ENCODE measurements at places on chromosomes 4 and X. TPM values are rescaled to one million over a fixed set of nuclear protein-coding genes. Genes with fewer than 3 reads are reported as not detected.

TMEM150C gene
- not detected for total RNA-seq

USP17L10 gene
- not detected for total RNA-seq

LEF1 gene
- 131 TPM for total RNA-seq

ETDA gene
- total RNA-seq = not detected

SULT1E1 gene
- total RNA-seq = not detected

GPRIN3 gene
- total RNA-seq = 26.8 TPM

SUPT20HL2 gene
- 0.09 TPM for total RNA-seq

EDA gene
- 1.2 TPM for total RNA-seq

IL9R gene
- total RNA-seq = 8.5 TPM

HTATSF1 gene
- total RNA-seq = 55.1 TPM

FSTL5 gene
- total RNA-seq = not detected

- H3K4me1 ChIP-seq = no peaks in the 10 kb centered on the region
These were observed 2.4 kb upstream of the CTAG2 start for GRCh38 chrX:154655786-154656185.

- DNase-seq = no peak
- H3K27me3 ChIP-seq = no peaks in the 10 kb centered on the region
- no peaks in the 10 kb centered on the region for H3K4me1 ChIP-seq
- H3K36me3 ChIP-seq = no peaks in the 10 kb centered on the region
- no peak overlapping the region for H3K4me3 ChIP-seq
These were observed 131.2 kb upstream of the KIT start for GRCh38 chr4:54526560-54526959.

DNA sequence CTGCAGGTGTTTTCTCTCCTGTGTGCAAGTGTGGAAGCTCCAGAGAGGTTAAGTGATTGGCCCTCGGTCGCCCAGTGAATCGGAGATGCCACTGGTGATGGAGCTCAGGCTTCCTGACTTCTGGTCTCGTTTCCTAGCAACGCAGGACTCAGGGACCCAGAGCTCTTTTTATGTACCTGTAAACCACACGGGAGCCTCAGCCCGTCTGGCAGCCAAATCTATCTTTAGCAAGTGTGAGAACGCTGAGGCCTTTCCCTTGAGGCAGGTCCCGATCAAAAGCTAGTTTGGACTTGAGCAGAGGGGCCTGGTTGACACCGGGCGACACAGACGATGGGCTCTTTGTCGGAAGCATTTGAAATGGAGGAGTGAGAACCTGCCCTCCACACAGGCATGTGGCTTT, 116.8 kb downstream of the SORCS2 start:
- no peak for DNase-seq
- no peak overlapping the region for H3K27ac ChIP-seq
- no peaks in the 10 kb centered on the region for H3K36me3 ChIP-seq
- no peaks in the 10 kb centered on the region for H3K27me3 ChIP-seq
- no peaks in the 10 kb centered on the region for H3K4me1 ChIP-seq

DNA sequence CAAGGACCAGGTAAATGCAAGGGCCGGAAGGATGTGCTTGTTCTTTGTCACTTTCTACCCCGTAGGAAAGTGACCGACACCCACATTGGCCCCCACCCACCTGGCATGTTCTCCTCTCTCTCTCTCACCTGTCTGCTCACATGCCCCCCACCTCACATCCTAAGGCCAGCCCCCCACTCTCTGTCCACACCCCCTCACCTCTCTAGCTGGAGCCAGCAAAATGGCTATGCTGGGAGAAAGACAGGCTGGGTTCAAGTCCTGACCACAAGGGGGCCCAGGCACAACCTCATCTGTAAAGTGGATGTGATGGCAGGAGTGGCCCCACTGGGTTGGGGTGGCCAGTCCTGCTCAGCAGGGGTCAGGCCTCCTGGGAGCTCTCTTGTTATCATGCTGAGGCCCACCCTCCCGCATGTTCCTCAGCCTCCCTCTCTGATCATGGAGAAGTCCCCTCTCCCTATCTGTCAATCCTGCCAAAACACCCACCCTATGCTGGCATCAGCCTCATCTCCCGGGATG, 1.7 kb upstream of the PPP2R2C start:
- peaks cover 36% of the 10 kb centered on the region for H3K27me3 ChIP-seq
- no peak for DNase-seq
- no peaks in the 10 kb centered on the region for H3K4me1 ChIP-seq
- no peaks in the 10 kb centered on the region for H3K36me3 ChIP-seq
- no peak overlapping the region for H3K27ac ChIP-seq
- H3K4me3 ChIP-seq = no peak overlapping the region

DNA sequence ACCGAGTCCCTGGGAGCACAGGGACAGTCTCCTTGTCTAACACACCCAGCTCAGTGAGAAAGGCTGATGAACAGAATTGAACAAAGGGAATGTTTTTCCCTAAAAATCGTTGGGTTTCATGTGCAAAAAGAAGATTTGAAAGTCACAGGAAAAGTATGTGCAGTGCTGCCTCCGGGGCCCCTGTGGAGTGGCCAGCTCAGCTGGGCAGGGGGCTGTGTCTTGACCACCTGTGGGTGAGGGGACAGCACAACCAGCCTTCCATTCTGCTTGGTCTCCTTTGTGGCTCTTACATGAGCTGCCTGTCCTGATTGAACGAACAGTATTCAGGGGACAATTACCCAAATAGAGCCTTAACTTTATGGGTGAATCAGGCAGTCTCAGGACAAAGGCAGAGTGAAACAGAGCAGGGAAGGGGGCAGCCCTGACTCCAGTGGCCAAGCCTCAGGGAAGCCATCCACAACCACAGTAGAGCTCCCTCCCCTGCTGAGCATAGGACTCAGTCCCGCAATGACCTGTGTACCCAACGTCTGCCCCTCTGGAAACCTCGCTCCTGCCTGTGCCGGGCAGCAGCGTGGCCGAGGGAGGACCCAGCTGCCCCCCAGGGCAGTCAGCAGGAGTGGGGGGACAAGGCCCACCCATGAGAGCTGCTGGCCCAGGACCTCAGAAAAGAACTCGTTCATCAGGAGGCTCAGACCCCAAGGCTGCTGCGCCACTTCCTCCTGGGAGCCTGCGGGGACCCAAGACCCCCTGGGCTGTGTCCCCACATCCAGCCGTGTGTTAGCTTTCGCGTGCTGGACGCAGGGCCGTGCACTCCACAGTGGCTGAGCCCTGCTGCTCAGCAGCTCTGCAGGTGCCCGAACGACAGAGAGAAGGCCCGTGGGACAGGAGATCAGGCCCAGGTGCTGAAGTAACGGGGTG, 59.6 kb upstream of the MXD4 start:
- no peak overlapping the region for H3K27ac ChIP-seq
- DNase-seq = no peak
- H3K4me1 ChIP-seq = no peaks in the 10 kb centered on the region
- H3K27me3 ChIP-seq = no peaks in the 10 kb centered on the region
- no peaks in the 10 kb centered on the region for H3K36me3 ChIP-seq

GRCh38 chrX:71167031-71167781, 22.6 kb downstream of the NLGN3 start:
- H3K27ac ChIP-seq = no peak overlapping the region
- no peaks in the 10 kb centered on the region for H3K27me3 ChIP-seq
- no peak overlapping the region for H3K4me3 ChIP-seq
- H3K36me3 ChIP-seq = peaks cover 15% of the 10 kb centered on the region

DNA sequence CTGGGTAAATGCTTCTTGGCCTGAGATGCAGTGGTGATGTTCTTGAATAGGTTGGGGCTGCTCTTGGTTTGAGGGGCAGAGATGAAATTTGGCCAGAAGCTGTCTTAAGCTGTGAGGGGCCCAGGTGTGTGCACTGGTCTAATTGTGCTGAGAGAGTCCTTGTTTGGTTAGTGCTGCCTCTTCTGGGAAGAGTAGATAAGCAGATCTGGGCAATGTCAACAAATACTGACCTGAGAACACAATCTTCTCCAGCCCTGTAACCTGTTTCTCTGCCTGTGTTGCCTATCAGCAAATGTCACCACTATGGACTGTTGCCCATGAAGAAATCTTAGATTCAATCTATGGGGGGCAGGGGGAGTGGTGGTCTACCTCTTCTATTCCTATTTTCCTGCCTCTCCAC, 17.2 kb upstream of the USP27X start:
- no peaks in the 10 kb centered on the region for H3K4me1 ChIP-seq
- no peak for DNase-seq
- no peak overlapping the region for H3K27ac ChIP-seq
- no peaks in the 10 kb centered on the region for H3K36me3 ChIP-seq

- H3K4me3 ChIP-seq = no peak overlapping the region
- H3K4me1 ChIP-seq = no peaks in the 10 kb centered on the region
- no peaks in the 10 kb centered on the region for H3K27me3 ChIP-seq
- no peak overlapping the region for H3K27ac ChIP-seq
- DNase-seq = no peak
These were observed 301.8 kb downstream of the STPG2 start for GRCh38 chr4:97841512-97841911.

- H3K4me3 ChIP-seq = no peak overlapping the region
- DNase-seq = no peak
- no peaks in the 10 kb centered on the region for H3K4me1 ChIP-seq
- H3K36me3 ChIP-seq = no peaks in the 10 kb centered on the region
These were observed 41.6 kb upstream of the EDA2R start for GRCh38 chrX:66680451-66680850.

- H3K27me3 ChIP-seq = no peaks in the 10 kb centered on the region
- no peaks in the 10 kb centered on the region for H3K4me1 ChIP-seq
- no peak overlapping the region for H3K4me3 ChIP-seq
- no peak overlapping the region for H3K27ac ChIP-seq
These were observed 330.8 kb upstream of the DKK2 start for GRCh38 chr4:107366900-107367299.

- peak overlapping the region; percentile 3 for H3K4me3 ChIP-seq
- peaks cover 18% of the 10 kb centered on the region for H3K4me1 ChIP-seq
- H3K27ac ChIP-seq = peak overlapping the region; percentile 85
- peaks cover 16% of the 10 kb centered on the region for H3K27me3 ChIP-seq
These were observed 34.0 kb upstream of the CYBB start for GRCh38 chrX:37745835-37746217.

GRCh38 chrX:142156567-142156966, 48.5 kb downstream of the MAGEC2 start:
- no peaks in the 10 kb centered on the region for H3K4me1 ChIP-seq
- no peak overlapping the region for H3K27ac ChIP-seq

- peaks cover 12% of the 10 kb centered on the region for H3K4me1 ChIP-seq
- H3K36me3 ChIP-seq = no peaks in the 10 kb centered on the region
- no peak overlapping the region for H3K4me3 ChIP-seq
- peaks cover 8% of the 10 kb centered on the region for H3K27me3 ChIP-seq
These were observed 26.2 kb upstream of the MXD4 start for GRCh38 chr4:2288051-2288541.

DNA sequence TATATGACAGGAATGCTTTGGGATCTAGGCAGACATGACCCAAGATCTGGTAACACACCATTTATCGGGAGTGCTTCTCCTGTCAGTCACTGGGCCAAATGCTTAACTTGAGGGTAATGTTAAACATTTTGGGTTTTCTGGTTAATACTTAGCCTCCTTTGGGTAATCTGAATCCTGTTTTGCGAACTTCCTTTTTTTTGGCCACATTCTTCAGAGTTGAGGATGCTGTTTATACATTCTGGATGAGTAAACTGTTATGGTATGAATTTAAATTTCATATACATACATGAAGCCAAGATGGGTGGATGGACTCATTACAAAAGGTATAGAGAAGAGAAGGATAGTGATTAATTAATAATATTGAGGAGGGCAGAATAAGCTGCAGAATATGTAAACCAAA, 36.1 kb downstream of the MID1IP1 start:
- H3K36me3 ChIP-seq = no peaks in the 10 kb centered on the region
- no peak overlapping the region for H3K4me3 ChIP-seq
- DNase-seq = no peak
- H3K27ac ChIP-seq = no peak overlapping the region

- H3K36me3 ChIP-seq = no peaks in the 10 kb centered on the region
- peak; percentile 71 for DNase-seq
- peaks cover 46% of the 10 kb centered on the region for H3K4me1 ChIP-seq
These were observed 509.6 kb upstream of the DIPK2B start for GRCh38 chrX:45710081-45710801.

- H3K27me3 ChIP-seq = no peaks in the 10 kb centered on the region
- peak; percentile 77 for DNase-seq
- peaks cover 54% of the 10 kb centered on the region for H3K4me1 ChIP-seq
These were observed 46.6 kb downstream of the CD40LG start for GRCh38 chrX:136694431-136695087.

GRCh38 chrX:42577936-42578470, 200.0 kb downstream of the PPP1R2C start:
- H3K36me3 ChIP-seq = no peaks in the 10 kb centered on the region
- no peak overlapping the region for H3K4me3 ChIP-seq
- no peaks in the 10 kb centered on the region for H3K27me3 ChIP-seq
- DNase-seq = no peak
- no peaks in the 10 kb centered on the region for H3K4me1 ChIP-seq

DNA sequence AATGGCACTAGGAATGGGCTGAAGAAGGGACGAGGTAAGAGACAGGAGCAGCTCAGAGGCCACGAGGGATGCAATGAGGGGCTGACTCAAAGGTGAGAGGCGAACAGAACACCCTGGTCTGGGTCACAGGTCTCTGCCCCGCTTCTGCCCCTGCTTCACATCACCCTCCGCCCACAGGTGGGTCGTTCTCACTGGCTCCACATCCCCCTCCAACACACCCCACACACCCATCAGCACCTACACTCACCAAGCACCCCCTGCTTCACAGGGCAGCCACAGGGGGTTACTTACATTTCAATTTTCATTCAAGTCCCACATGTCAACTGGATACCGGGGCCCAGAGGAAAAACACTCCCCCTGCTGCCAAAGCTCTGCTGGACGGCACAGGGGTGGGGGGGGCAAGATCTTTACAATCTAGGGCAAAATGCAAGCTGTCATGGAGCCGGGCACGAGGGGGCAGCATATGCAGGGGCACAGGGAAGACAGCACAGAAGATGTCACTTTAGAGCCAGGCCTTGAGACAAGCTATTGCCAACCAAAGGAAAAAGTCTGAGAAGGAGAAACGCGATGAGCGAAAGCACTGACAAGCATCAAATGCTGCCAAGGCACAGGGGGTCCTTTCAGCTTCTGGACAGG, 94.0 kb downstream of the AFAP1 start:
- H3K27ac ChIP-seq = peak overlapping the region; percentile 7
- no peak for DNase-seq
- peaks cover 28% of the 10 kb centered on the region for H3K36me3 ChIP-seq
- H3K27me3 ChIP-seq = no peaks in the 10 kb centered on the region

DNA sequence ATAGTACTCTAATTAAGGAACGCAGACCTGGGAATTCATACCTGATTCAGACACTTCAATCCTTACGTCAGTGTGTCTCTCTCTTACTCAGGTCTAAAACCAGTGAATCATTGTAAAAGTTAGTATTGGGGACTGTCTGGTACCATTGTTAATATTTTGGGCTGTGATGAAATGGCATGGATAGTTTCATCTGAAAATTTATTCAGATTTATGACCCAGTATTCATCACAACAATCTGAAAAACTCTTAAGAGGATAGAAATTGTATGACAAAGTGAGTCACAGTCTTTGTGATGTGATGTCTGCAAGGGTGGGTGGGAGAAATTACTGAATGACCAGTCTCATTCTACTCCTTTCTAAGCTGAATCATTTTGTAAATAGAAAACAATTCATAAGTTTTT, 10.3 kb downstream of the FGF2 start:
- H3K27ac ChIP-seq = no peak overlapping the region
- no peak overlapping the region for H3K4me3 ChIP-seq
- H3K36me3 ChIP-seq = no peaks in the 10 kb centered on the region
- DNase-seq = no peak
- no peaks in the 10 kb centered on the region for H3K4me1 ChIP-seq
- peaks cover 19% of the 10 kb centered on the region for H3K27me3 ChIP-seq

Measured in activated CD4-positive, alpha-beta T cell treated with anti-CD3 and anti-CD28 coated beads, Interleukin-2, amount 10 ng/mL, durations not matched to agents 24 days and 14 days (primary cell).